Brain (organoid and tissue), 16 donors: ENCODE measurements at places on chromosomes 7 and 10.

DNA sequence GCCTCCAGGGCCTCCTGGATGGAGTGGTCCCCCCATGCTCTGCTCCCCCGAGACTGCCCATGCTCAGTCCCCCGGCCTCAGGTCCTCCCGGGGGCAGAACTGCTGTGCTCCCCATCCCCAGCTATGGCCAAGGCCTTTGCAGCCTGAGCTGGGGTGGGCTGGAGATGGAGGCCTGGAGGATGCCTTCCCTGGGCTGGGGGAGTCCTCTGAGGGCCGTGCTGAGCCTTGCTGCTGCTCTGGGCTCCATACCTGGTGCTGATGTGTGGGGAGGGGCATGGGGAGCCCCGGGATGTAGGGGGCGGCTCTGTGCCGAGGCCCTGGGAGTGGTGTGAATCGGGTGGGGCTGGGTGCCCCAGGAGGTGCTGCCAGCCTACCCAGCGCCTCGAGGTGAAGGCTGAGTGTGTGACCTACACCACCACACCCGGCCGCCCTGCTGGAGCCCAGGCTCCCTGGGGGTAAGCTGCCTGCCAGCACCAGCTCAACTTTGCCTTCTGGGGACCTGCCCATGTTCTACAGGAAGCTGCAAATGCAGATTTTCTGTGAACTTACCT, 109.5 kb downstream of the UNCX start:
- no peak for DNase-seq

GRCh38 chr10:71921324-71922027, 42.7 kb upstream of the CHST3 start:
- DNase-seq: peak; percentile 91

GRCh38 chr10:21721000-21721665, 187.1 kb downstream of the MLLT10 start:
- DNase-seq: no peak

GRCh38 chr10:10533437-10533836, 484.2 kb upstream of the CELF2 start:
- DNase-seq: no peak

GRCh38 chr10:123146013-123146893, 1.7 kb upstream of the HMX2 start:
- no peak for DNase-seq
